Stimulated activated CD4-positive, alpha-beta T cell treated with anti-CD3 and anti-CD28 coated beads, Interleukin-1b, Interleukin-23, amount 100 ng/mL, for 1 hour (primary cell): ENCODE measurements at places on chromosomes 16 and 17.

- DNase-seq: no peak
Measured at GRCh38 chr17:29825604-29826003, 104.4 kb downstream of the SSH2 start.

DNA sequence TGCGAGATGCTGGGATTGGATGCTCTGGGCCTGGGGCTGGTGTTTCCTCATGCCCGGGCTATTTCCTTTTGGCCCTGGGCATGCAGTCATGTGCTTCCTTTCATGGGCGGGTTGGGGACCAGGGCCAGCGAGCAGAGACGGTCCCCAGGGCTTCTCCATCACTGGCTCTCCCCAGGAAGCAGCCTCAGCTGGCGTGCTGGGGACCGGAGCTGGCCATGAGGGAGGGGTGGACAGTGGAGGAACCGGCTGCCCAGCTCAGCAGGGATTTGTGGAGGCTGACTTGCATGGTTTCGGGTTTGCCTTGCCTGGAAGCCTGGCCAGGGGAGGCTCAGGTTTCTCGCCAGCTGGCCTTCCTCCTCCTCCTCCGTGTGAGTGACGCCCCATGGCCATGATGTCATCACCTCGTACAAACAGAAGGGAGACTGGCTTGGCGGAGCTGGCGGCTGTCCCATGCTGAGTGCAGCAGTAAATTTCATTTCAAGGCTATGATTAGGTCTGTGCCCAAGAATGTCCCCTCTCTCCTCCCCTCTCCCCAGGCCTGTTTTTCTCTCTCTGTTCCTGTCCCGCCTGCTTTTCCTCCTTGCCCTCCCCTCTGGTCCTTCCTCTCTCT, 8.9 kb upstream of the TIMP2 start:
- DNase-seq: no peak

GRCh38 chr17:59069856-59070255, 36.8 kb downstream of the TRIM37 start:
- DNase-seq: no peak

DNA sequence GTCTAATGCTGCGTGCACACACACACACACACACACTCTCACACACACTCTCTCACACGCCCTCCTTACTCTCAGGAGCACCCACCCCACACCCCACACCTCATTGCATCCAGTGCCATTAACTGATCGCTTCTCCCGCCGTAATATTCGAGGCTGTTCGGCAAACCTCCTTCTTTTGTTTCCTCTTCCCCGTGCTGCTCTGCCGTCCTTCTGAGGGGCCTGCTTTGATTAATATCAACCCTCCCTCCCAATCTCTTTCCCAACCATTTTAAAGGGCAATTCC, 156.2 kb upstream of the TNRC6C start:
- no peak for DNase-seq

- DNase-seq: no peak
Measured at GRCh38 chr16:50988441-50988840, 162.6 kb downstream of the SALL1 start.

DNA sequence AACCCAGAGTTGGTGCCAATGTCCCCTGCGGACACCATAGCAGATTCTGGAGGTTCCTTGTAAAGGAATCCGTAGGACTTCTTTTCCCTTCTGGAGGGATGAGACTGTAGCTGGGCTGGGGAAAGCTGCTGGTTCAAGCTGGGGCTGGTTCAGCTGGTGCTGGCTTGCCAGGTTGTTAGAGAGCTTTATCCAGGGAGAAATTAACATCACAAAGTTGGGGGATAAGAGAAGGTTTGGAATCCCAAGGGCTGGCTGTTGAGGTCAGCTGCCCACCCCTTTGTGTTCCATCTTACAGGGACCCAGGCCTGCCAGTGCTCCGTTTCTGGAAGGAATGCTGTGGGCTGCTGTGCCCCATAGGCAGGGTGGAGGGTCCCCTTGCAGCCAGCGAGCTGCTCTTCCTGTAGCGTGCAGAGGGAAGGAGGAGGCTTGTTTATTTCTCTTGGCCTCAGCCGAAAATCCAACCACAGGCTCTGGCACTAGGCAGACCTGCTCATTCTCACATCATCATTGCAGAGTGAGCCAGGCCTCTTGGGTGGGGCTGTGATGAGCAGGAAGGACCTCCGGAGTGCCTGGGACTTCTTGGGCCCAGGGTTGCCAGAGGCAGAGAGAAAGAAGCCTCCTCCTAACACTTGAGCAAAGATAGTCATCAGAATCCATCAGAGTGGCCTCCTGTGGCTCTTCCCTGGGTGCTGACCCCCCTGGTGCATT, 251.1 kb downstream of the SEC14L1 start:
- DNase-seq: no peak

GRCh38 chr17:10313037-10313672, 59.7 kb downstream of the MYH13 start:
- no peak for DNase-seq

GRCh38 chr16:53915452-53916160, 211.7 kb downstream of the FTO start:
- DNase-seq: no peak

GRCh38 chr16:30395155-30395991, at the start of gene ZNF48:
Gene ZNF48 (plus strand): TSS chr16:30395420. CDS start chr16:30395795, 375 bp downstream.
- DNase-seq: no peak

DNA sequence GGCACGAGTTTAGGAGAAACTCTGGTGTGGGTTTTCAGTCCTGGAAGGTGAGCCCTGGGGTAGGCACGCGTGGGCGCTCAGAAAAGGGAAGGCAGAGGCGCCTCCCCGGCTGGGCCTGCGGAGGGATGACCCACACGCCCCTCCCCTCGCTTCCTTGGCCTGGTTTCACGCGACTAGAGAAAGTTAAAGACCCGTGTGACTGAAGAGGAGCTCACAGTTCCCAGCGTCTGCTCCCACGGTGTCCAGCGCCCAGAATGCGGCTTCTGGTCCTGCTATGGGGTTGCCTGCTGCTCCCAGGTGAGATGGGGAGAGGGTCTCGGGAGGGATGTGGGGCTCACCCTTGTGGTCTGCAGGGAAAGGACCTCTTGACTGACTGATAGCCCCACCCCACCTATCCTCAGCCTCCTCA, at the start of gene CD300LG:
TSS of gene CD300LG (plus strand) at position 214 of the 409 bp plus-strand sequence. CDS start at position 255, 41 bp downstream.
- no peak for DNase-seq

DNA sequence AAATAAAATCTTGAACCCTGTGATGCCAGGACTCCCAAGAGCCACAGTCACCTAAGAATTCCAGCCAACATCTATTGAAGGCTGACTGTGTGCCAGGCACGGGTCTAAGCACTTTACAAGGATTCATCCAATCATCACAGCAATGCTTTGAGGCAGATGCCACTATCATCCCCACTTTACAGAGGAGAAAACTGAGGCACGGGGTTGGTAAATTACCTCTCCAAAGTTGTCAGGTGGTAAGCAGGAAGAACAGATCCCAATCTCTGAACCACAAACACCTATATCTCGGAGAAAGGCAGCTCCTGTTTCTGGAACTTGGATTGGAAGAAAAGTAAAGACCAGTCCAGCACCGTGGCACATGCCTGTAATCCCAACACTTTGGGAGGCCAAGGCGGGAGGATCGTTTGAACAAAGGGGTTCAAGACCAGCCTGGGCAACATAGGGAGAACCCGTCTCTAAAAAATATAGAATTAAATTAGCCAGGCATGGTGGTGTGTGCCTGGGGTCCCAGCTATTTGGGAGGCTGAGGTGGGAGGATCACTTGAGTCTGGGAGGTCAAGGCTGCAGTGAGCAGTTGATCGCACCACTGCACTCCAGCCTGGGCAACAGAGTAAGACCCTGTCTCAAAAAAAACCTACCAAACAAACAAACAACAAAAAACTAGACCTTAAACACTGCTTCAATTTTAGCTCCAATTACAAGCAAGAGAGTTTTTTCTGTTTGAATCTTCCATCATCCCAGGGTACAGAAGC, 60.7 kb upstream of the SIAH1 start:
- DNase-seq: no peak

GRCh38 chr16:17261197-17261858, 209.4 kb downstream of the XYLT1 start:
- DNase-seq: no peak
